ENCODE measurements at places on chromosomes 6 and 20.
A peak's percentile ranks its signal among the peaks of the same experiment; 100 is the strongest.

DNA sequence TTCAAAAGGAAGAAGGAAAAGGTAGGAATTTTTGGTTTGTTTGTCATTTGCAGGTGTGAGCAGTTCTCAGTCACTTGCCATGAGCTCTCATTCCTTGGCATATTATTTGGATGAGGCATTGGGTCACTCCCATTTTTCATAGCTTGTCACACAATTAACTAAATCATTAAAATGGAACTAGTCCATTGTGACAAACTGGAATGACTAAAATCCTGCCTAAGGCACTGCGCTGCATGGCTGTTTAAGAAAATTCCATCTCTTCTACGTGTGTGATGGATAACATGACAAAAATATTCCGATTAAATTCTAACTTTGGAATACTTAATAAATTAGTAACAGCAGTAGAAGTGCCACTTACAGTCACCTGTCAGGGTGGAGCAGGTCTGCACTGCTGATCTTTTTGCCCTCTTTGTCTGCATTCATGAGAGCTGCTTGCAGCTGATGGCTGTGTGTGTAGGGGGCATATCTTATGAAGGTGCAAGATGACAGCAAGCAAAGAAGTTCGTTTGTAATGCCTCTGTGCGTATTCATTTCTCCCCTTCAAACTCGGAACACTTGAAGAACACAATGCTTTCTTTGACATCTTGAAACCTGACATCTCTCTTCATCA lies 1292.6 kb upstream of the MAP3K7 start:
- no peak for DNase-seq

GRCh38 chr6:118712969-118713368 lies 61.6 kb upstream of the CEP85L start:
- no peak for DNase-seq

DNA sequence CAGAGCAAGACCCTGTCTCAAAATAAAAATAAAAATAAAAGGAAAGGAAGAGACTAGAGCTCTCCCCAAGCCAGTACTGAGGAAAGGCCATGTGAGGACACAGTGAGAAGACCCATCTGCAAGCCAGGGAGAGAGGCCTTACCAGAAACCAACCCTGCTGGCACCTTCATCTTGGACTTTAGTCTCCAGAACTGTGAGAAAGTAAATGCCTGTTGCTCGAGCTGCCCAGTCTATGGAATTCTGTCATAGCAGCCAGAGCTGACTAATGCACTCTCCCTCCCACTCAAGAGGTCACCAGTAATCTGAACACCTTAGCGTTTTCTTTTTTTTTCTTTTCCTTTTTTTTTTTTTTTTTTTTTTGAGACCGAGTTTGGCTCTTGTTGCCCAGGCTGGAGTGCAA lies 7.3 kb upstream of the PRPH2 start:
- DNase-seq, result peak; percentile 6

GRCh38 chr6:149054559-149055194 lies 262.8 kb upstream of the TAB2 start:
- no peak for DNase-seq

- no peak for DNase-seq
These were observed 766 bp upstream of the TBC1D22B start for GRCh38 chr6:37256692-37257319.

DNA sequence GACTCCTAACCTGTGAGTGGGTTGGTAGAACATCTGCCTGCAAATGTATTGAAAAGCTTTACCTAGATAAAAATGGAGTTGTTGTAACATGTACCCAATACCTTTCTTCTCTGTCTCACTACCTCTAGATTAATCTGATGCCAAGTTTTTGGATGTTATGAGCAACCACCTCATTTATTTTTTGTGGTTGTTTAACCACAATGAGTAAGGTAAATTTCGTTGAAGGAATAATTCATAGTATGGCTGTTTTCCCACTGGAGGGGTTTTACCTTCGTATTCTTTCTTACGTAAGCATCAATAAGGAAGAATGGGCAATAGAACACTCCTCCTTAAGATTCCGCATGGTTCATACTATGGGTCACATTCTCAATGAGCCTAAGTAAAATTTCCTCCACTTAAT lies 165.4 kb downstream of the CDH26 start:
- DNase-seq, result no peak
